ENCODE measurements at places on chromosomes 6 and 20. TPM values are rescaled to one million over a fixed set of nuclear protein-coding genes. Genes with fewer than 3 reads are reported as not detected.

The MAP7 gene
- 0.83 TPM for total RNA-seq

DNA sequence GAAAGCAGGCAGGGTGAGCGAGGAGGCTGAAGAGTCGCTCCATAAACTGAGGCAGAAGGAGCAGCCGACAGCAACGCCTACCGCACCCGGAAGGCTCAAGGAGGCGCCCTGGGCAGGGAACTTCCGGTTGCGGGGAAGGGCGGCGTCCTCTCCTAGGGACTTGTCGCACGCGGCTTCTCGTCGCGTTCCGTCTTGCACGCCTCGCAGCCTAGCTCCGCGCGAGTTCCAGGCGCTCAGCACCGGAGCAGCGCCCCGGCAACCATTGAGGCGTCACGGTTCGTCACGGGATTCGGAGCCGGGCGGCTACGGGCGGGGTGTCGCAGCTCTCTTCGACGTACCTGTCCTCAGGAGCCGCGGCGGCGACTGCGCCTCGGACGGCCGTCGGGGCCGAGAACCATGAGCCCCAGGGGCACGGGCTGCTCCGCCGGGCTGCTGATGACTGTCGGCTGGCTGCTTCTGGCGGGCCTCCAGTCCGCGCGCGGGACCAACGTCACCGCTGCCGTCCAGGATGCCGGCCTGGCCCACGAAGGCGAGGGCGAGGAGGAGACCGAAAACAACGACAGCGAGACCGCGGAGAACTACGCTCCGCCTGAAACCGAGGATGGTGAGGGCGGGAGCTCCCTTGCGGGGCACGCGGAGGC is at the start of gene SPACA1:
TSS of gene SPACA1 (plus strand) at position 332 of the 641 bp plus-strand sequence. CDS start at position 397, 65 bp downstream.
- no peak within 1 kb of the TSS for H3K4me3 ChIP-seq
- no peak within 1 kb of the TSS for H3K27ac ChIP-seq
- H3K27me3 ChIP-seq: peaks cover 20% of the 10 kb centered on the region
- DNase-seq: no peak

GRCh38 chr6:145836170-145836569 is 21.6 kb upstream of the FBXO30 start:
- peaks cover 7% of the 10 kb centered on the region for H3K4me1 ChIP-seq
- no peaks in the 10 kb centered on the region for H3K36me3 ChIP-seq
- no peaks in the 10 kb centered on the region for H3K27me3 ChIP-seq
- peak overlapping the region; percentile 5 for H3K27ac ChIP-seq
- peak overlapping the region; percentile 2 for H3K4me3 ChIP-seq
- no peak for DNase-seq

DNA sequence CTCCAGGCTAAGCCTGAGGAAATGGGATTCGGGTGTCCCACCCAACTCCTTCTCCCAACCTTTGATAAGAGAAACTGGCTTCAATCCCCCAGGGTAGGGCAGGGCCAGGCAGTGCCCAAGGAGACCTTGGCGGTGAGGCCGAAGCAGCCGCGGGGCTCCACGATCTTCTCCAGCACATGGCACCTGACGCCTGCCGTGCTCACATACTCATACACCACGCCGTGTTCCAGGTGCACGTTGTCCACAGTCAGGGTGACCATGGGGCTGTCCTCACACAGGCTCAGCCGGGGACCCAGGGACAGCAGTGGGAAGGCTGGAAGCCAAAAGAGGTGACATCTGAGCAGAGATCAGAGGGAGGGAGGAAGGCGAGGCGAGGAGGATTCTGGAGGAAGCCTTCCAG is 176.5 kb downstream of the PREX1 start:
- H3K36me3 ChIP-seq: peaks cover 11% of the 10 kb centered on the region
- no peaks in the 10 kb centered on the region for H3K4me1 ChIP-seq
- no peak overlapping the region for H3K4me3 ChIP-seq
- DNase-seq: no peak
- H3K27me3 ChIP-seq: no peaks in the 10 kb centered on the region
- peak overlapping the region; percentile 47 for H3K27ac ChIP-seq

All from natural killer cell treated with Interleukin-12 subunit alpha and Interleukin-12 subunit beta and Interleukin-15 and Interleukin-18, amount 100 ng/mL, for 72 hours (primary cell).